ENCODE measurements at places on chromosomes 12 and 14. TPM values are rescaled to one million over a fixed set of nuclear protein-coding genes. Genes with fewer than 3 reads are reported as not detected.

The OR6C2 gene
- not detected for total RNA-seq

The PLEKHD1 gene
- 0.07 TPM for total RNA-seq

The SLCO1B3 gene
- total RNA-seq = not detected

The IFNG-AS1 gene
- 0.28 TPM for total RNA-seq

The FITM1 gene
- 1.8 TPM for total RNA-seq

The POMT2 gene
- 15.3 TPM for total RNA-seq

The TMTC1 gene
- 0.73 TPM for total RNA-seq

The PUS7L gene
- total RNA-seq = 24.5 TPM

The TAS2R31 gene
- total RNA-seq = 6.2 TPM

The MGAT4C gene
- total RNA-seq = not detected

The GYS2 gene
- total RNA-seq = not detected

The ITGA7 gene
- 4.6 TPM for total RNA-seq

The KRT83 gene
- total RNA-seq = not detected

The DDHD1 gene
- 46.7 TPM for total RNA-seq

The CLECL1 gene
- 0.43 TPM for total RNA-seq

Measured in naive thymus-derived CD4-positive, alpha-beta T cell (primary cell).